CD4-positive, alpha-beta T cell treated with Interleukin-2 at 100 ng/mL for 4 hours (primary cell): ENCODE measurements at places on chromosomes 2 and 18.

GRCh38 chr2:212539072-212539880 lies 674 bp upstream of the ERBB4 start:
- no peak for DNase-seq

- no peak for DNase-seq
Observed at GRCh38 chr2:128342550-128342949, 23.9 kb upstream of the HS6ST1 start.

GRCh38 chr2:24210723-24211122 lies 35.9 kb downstream of the FAM228A start:
- DNase-seq = no peak

DNA sequence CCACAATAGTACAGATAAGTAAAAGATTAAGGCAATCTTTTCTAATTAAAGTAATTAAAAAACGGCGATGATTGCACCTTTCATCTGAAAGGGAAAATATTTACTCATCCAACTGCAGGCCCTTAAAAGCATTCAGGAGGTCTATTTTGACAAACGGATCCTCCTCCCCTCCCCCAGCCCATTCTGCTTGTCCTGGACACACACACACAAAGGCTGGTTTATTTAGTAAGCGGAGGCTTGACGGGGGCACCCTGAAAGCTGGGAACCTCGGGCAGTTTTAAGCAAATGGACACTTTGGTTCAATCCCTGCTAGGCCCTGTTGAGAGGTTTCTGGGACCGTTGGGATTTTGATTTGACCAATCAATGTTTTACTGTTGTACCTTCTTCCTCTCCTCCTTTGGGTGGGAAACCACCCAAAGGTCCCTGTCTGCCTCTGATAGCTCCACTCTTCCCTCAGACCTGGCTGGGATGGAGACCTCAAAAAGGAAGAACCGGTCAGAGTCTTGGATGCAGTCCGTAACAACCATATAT lies 135.8 kb upstream of the HAAO start:
- DNase-seq = no peak

- peak; percentile 60 for DNase-seq
Observed at GRCh38 chr2:49973917-49974368, 819.6 kb upstream of the FSHR start.

GRCh38 chr18:668260-668659 lies 10.8 kb downstream of the TYMS start:
- no peak for DNase-seq

DNA sequence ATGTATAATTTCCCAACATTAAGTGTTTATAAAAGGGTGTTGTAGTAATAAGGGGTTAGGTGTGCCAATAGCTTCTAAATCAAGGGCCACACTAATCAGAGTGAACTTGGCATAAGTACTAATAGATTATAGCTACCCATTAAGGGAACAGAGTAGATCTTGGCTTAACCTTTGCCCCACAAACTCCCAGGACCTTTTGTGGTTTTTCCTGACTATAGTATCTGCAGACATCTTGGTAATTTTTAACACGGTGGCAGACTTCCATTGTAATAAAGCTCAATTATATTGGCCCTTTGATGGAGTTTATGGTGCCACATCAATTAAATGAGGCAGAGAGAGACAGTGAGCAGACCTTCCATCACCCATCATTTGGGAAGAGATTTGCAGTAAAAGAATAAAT lies 358.5 kb upstream of the HNRNPA3 start:
- no peak for DNase-seq
